Neuronal stem cell (in vitro differentiated cells): ENCODE measurements at places on chromosomes 7 and 10.

DNA sequence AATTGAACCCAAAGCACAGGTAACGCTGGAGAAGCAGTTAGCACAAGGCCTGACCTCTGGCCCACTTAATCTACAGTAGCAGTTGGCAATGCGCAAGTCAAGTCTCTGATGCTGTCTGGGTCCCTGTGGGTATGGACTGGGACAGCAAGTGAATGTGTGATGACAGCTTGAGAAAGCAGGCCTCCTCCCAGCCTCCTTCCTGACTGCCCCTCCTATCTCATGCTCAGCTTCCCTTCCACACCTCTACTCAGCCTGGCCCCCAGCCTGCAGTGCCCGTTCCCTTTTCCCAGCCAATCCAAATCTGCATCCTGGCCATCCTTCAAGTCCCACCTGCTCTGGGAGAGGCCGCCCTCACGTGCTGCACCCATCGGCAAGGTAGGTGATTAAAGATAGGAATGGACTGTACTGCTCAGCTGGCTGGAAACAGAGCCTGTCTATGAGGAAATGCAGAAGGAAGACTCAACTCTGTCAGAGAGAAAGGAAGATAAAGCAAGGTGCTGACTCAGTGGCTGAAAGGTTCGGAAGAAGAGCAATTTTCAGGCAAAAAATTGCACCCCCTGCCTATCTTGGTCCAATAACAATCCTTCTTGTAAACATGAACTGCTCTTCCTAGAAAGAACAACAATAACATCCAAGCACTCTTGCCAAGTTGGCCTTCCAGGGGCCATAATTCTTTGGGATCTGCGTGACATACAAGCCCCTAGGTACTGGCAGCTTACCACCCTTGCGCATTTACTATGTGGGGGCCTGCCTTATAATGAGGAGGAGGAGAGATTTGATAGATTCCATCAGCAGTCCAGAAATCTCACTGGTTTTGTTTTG lies 16.6 kb upstream of the FGFR2 start:
- DNase-seq = no peak

- no peak for DNase-seq
Observed at GRCh38 chr10:637221-637620, 52.2 kb downstream of the DIP2C start.

GRCh38 chr7:143408252-143408685 lies 387 bp downstream of the EPHA1 start:
- no peak for DNase-seq

GRCh38 chr10:24344279-24344678 lies 135.3 kb downstream of the KIAA1217 start:
- no peak for DNase-seq

GRCh38 chr7:44538093-44538797 lies 2.9 kb downstream of the NPC1L1 start:
- DNase-seq = no peak

GRCh38 chr7:151225948-151226510 lies 976 bp downstream of the ABCF2 start:
- no peak for DNase-seq

- DNase-seq = no peak
Observed at GRCh38 chr7:150358433-150358832, 10.2 kb upstream of the REPIN1 start.

DNA sequence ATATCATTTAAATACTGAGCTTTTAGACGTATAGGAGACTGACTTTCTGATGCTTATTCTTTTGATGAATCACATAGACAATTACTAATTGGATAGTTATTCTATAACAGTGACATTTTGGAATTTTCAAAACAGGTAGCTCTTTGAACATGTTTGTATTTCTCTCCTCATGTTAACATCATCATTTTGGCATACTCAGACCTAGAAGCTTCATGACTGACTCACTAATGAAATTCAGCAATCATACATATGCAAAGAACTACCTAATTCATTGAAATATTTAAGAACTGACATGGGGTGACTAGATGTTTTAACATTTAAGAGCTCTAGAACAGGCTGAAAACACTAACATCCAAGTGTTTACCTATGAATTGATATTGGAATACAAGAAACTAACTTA lies 192.3 kb downstream of the VTI1A start:
- no peak for DNase-seq

DNA sequence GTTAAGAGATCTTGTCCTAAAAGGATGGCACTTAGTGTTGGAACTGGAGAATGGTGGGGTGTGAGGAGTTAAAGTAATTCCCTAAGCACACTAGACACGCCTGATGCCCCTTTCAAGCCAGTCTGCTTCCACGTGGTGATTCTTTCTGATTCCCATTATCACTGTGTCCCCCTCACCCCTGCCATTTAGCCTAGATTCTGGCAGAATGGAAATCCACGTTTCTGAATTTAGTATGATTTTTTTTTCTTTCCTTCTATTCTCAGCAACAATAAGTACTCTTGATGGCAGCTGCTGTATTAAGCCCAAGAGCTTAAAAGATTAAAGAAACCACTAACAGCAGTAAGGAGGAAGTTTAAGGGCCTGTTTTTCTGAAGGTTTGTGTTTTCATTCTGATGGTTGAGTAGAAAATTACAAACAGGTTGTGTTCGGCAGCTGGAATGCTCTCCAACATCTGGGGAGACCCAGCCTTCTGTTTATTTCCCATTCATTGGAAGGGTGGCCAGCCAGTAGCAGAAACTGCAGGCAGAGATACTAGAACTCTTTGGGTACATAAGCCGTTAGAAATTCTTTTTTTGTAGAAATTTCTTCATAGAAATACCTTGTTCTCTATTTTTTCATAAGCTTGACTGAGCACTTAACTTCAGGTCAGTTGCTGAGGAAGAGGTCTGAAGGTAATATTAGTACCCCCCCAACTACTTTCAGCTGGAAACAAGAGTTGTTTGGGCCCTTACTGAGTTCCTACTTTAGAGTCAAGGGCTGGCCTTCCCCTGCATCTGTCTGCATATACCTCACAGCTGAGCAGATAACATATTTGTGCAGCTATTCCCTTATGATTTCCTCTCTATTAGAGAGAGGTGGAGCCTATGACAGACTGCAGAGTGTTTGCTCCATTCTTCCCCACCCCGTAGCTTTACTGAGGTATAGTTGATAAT lies 355.1 kb downstream of the AUTS2 start:
- no peak for DNase-seq

GRCh38 chr7:37408291-37409228 lies 40.1 kb downstream of the ELMO1 start:
- no peak for DNase-seq

DNA sequence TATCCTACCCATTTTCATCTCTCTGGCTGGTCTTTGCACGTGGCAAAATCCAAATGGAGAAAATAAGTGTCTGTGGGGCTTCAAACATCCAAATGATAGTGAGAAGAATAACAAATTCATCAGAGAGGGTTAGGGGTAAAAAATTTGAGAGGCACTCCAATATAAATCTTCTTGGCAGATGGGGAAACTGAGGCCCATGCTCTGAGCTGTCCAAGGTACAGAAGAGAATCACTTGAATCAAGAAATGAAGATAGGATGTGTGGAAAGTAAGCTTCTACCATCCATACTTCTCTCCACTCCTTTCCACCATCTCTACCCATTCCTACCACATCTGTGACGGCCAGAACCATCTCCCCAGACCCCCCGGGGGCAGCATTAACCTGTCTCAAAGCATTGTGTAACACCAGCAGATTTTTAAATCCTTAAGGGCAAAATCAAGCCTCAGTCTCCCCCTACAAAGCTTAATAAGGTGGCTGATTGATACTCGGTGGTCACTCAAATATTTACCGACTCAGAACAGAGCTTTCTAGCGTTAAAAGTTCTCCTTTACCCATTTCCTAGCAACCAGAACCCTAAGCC lies 818 bp downstream of the GOT1 start:
- DNase-seq = no peak

DNA sequence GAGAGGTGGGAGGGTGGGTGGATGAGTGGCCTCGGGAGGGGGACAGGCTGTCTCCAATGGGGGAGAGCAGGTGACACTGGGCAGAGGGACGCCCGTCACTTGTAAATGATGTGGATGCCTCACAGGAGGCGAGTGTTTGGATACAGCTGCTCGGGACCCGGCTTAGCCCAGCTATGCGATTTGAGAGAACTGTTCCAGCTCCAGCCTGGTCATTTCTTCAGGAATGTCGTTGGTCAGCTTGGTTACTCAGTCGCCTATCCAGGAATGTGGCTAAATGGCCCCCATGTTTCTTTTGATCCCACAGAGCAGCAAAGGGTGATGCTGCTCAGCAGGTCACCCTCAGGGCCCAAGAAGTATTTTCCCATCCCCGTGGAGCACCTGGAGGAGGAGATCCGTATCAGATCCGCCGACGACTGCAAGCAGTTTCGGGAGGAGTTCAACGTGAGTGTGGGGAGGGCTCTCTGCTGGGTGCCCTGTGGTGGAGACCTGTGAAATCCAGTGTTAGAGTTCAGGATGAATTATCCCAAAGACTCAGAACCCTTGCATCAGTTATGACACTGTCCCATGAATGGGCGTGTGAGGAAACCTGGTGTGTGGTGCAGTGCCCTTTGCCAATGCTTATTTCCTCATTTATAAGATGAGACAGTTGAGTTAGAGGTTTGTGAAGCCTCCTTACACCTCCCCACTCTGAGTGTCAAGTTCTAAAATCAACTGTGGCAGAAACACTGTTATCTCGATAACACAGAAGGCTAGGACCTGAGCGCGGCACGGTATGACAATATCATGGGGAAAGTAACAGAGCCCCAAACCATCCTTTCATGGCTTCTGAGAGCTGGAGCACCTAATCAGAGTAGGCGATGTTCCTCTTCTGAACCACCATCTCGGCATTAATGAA lies 76.8 kb downstream of the MKI67 start:
- no peak for DNase-seq

DNA sequence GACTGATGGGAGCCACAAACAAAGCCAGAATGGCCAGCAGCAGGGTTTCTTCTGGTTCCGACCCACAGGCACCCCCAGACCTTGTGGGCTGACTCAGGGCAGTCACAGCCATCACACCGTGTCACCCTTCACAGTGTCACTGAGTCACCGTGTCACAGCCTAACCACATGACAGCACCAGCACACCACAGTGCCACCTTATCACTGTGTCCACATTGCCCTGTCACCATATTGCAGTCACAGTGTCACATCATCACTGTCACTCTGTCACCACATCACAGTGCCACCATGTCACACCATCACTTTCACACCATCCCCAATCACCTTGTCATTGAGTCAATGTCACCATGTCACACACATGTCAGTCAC lies 77.0 kb downstream of the OAT start:
- no peak for DNase-seq

DNA sequence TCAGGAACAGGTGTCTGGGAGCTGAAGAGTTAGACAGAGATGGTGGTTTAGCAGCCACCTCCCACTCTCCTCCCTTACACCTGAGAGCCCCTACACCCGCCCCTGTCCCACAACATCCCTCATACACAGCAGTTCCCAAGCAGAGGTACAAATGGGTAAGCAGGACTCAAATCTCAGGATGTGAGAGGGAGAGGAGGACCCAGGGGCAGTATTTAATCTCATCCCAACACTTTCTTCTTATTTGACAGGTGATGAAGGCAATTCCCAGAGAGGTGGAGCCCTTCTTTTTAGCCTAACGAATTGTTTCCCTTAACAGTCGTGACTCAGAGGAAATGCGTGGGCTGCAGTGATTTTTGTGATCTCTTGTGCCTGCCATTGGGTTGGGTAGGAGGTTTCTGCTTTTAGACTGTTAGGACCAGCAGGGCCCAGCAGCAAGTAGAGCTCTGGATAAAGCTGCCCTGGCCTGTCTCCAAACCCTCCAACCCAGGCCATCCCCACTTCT lies 191.3 kb downstream of the HECW1 start:
- no peak for DNase-seq

DNA sequence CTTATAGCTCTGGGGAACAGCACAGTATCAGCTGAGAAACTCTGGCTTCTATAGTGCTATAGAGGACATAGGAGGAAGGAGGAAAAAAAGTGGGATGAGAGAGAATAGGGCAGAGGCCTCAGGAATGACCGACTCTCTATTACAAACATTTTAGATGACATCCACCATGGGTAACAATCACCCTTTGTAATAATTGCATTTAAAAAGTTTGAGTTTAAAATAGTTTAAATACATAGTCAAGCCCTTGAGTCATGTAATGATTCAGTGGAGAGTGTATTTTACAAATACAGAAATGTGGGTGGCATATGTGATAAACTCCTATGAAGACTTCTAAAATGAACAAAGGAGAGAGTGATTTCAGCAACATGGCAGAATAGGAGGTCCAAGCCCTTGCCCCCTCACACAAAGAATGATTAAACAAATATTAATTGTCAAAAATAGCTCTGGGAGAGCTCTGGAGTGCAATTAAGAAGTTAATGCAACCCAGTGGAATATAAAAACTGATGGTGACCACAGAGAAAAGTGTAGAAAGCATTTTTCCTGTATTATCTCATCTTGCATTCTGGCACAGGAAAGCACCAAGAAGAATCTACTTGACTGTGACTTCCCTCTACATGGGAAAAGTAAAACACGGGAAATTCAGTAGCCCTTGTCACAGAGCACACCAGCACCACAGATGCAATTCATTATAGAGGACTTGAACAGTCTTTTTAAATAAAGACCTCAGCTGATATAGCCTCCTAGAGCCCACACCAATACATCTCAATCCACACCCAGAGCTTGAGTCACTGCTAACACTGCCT lies 569.0 kb upstream of the SORCS1 start:
- DNase-seq = no peak

DNA sequence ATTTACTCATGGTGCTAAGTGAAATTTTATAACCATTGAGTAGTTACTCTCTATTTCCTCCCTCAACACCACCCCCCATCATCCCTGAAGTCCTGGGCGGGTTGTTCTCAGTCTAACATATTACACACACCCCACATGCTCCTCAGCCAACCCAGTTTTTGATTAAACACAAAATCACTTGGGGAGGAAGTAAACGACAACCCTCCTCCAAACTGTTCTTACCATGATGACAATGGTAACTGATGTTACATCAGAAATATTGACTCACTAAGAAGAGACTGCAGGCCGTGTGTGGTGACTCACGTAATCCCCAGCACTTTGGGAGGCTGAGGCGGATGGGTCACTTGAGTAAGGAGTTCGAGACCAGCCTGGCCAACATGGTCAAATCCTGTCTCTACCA lies 44.2 kb downstream of the RAB11FIP2 start:
- DNase-seq = no peak

DNA sequence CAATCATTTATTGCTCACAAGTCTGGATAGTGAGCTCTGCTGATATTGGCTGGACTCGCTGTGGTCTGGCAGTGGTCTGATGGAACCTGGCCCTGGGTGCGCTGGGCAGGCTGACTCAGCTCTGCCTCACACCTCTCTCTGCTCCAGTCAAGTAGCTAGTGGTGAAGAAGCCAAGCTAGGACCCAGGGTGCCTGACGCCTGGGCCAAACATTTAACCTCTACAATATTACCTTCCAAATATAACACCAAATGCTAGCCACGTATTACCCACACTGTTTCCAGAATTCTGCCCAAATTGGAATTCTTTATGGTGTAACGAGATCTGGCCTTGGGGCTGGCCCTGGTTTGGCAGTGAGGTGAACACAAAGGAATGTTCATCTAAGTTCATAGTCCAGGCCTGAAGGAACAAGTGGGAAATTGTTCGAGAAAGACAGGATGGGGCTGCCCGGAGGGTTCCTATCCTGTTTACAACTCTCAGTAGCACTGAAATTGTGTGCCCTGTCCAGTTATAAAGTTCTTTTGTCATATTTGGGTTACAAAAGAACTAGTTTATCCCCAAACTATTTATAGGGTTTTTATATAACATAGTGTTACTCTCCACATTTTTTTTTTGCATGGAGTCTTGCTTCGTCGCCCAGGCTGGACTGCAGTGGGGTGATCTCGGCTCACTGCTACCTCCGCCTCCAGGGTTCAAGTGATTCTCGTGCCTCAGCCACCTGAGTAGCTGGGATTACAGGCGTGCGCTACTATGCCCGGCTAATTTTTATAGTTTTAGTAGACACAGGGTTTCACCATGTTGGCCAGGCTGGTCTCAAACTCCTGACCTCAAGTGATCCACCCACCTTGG lies 16.3 kb downstream of the OR2AE1 start:
- no peak for DNase-seq
